Stimulated activated CD4-positive, alpha-beta T cell treated with anti-CD3 and anti-CD28 coated beads, Interleukin-12 subunit alpha, Interleukin-12 subunit beta, amount 100 ng/mL, for 4 hours (primary cell): ENCODE measurements at places on chromosomes 13 and 19.
A peak's percentile ranks its signal among the peaks of the same experiment; 100 is the strongest.

GRCh38 chr19:37972803-37973202, 65.8 kb downstream of the SIPA1L3 start:
- no peak for DNase-seq

DNA sequence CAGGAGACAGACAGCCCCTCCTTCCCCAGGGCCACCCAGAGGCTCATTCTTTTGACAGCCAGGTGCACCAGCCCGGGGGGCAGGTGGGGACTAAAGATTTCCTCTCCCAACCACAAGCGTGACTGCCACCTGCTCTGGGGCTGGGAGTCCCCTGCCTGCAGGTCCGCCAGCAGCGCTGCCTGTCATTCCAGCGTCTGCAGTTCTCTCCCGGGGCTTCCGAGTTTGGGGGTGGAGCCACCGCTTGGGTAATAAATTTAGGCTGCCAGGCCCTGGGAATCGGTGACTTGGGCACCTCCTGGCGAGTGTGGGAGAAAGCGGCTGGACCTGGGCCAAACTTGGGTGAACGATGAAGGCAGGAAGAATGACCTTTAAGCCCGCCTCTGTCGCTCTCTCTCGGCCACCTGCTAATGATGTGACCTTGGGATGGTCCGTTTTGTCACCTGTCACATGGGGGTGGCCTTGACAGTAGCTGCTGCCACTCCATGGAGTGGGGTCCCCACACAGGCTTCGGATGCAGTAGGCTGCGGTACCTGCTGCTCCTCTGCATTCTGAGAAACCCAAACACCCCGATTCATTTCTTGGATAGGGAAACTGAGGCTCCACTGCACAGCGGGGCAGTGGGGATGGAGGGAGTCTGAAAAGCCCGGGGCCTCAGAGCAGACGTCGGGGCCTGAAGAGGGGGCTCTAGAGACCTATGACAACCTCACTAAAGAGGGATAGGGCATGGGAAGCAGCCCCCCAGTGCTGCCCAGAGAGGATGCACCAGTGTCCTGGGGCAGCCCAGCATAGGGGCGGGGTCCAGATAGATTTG, 12.8 kb downstream of the FUT6 start:
- DNase-seq, result no peak

DNA sequence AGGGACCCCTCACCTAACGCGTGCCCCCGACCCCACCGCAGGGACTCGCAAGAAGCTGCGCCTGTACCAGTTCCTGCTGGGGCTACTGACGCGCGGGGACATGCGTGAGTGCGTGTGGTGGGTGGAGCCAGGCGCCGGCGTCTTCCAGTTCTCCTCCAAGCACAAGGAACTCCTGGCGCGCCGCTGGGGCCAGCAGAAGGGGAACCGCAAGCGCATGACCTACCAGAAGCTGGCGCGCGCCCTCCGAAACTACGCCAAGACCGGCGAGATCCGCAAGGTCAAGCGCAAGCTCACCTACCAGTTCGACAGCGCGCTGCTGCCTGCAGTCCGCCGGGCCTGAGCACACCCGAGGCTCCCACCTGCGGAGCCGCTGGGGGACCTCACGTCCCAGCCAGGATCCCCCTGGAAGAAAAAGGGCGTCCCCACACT, 4.7 kb upstream of the MYBPC2 start:
- peak; percentile 37 for DNase-seq

DNA sequence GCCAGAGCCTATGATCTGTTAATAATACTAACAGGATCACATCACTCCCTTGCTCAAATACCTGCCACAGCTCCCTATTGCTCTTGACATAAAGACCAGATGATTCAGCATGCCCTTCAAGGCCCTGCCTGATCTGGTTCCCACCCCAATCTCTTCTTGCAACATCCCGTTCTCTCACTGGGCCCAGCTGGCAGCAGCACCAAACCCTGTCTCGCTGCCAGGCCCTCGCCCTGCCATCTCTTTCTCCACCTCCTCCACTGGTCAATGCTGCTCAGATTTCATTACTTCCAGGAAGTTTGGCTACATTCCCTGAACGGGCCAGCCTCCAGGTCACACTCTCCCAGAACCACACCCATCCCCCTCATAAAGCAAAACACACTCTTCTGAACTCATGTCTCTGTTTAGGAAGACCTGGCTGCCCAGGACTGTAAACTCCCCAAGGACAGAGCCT, 8.6 kb upstream of the BCAT2 start:
- no peak for DNase-seq

DNA sequence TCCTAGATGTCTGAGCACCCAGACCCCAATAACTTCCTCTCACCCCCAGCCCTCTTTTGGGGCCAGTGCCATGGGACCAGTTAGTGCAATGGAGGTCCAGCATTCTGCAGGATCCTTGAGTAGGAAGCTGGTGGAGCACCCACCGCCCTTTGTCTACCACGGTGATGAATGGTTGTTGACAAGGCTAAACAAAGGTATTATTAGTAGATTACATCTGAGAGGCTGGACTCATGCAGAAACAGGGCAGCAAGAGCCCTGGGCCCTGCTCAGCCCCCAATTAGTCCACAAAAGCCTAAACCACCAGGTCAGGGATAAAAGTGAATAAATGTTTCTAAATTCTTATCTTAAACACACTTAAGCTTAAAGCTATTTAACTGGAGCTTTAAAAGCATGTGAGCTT, 196.5 kb upstream of the TSHZ3 start:
- no peak for DNase-seq

- DNase-seq, result no peak
Measured at GRCh38 chr13:24080134-24080533, 80.4 kb upstream of the SPATA13 start.
